ENCODE measurements at places on chromosomes 7 and 10. TPM values are rescaled to one million over a fixed set of nuclear protein-coding genes. Genes with fewer than 3 reads are reported as not detected.

ITIH5 gene
- total RNA-seq, result 12.7 TPM

- peak; percentile 77 for DNase-seq
Observed at GRCh38 chr7:10122551-10123100, 851.0 kb upstream of the PHF14 start.

VPS41 gene
- total RNA-seq, result 156 TPM

GSTO2 gene
- total RNA-seq, result 14.6 TPM

NME8 gene
- total RNA-seq, result 1.2 TPM

DNA sequence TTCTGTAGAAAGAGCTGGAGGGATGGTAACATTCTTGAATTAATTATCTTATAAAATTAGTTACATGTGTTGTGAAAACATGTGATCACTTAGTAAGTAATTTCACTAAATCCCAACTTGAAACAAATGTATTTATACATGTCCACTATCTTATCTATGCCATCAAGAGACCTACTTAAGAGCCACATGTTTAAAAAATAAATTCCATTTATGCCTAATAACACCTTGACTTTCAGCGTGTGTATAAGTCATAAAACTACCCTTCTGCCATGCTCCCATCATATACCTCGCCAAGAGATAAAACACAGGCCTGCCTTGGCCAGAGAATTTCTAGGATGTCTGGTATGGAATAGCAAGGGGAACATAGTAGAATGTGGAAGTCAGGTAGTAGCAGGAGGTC is 37.3 kb downstream of the LIPJ start:
- DNase-seq, result no peak

DNA sequence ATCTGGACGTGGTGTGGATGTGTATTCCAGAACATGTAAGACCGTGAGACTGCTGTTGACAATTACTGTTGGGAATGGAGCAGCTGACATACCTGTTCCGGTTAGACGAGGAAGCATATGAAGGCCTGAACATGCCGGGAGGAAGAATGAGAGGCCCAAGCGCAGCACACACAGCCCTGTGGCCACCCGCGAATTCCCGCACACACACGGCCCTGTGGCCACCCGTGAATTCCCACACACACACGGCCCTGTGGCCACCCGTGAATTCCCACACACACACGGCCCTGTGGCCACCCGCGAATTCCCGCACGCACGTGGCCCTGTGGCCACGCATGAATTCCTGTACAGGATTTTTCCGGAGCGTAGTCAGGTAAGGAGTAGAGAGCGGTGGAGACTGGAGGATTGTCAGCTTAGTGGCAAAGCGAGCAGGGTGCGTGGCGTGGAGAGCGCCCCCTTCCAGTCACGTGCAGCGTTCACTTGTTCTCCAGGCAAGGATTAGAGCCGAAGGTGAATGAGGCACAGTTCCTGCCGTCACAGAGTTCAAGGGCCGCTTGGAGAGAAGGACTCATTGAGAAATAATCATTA is 9.5 kb upstream of the SUN1 start:
- no peak for DNase-seq

DNA sequence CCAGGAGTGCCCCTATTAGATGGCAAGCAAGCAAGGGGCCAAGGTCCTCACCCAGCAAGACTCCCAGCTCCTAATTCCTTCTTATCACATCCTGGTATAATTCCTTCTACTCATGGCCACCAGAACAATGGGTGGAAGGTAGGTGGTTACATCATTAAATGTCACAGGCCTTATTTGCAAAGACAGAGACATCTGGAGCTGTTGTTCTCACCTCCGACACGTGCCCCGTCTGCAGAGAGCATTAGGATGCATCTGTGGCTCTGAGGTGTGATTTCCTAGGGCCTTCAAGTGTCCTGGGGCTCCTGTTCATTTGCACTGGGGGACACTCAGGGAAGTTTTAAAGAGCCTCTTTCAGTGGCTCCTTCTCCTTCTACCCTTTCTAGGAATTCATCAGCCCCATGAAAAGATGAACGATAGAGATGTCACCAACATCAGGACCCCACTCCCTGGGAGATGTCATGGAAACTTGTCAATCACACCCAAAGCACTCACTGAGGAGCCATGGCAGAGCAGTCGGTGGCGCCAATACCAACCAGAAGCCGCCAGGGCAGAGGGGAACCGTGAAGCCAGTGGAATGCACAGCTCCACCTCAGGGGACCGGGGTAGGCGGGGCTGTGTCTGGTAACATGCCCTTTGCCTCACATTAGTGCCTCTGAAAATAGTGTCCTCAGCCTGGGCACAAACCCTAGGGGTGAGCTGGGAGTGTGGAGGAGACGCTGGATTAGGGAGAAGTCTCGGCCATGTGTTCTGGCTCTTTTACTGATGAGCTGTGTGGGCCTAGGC is 2.9 kb upstream of the ATP6V0E2 start:
- DNase-seq, result no peak

IRF5 gene
- total RNA-seq, result 5.8 TPM

DNA sequence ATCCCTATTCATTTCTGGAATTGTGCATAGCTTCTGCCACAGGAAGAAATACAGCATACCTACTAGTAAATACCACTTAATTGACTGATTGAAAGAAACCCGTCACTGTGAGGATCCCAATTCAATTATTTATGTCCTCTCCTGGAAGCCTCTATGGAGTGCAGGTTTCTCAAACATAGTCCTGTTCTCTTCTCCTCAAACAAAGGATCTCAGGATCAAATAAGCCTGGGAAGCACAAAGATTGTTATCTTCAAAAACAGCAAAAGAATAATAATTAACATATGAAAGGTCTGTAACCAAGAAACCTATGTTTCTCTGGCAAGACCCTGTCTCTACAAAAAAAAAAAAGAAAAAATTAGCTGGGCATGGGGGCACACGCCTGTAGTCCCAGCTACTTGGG is 127.3 kb downstream of the KCNMA1 start:
- DNase-seq, result no peak

GRM8 gene
- 22.8 TPM for total RNA-seq

DNA sequence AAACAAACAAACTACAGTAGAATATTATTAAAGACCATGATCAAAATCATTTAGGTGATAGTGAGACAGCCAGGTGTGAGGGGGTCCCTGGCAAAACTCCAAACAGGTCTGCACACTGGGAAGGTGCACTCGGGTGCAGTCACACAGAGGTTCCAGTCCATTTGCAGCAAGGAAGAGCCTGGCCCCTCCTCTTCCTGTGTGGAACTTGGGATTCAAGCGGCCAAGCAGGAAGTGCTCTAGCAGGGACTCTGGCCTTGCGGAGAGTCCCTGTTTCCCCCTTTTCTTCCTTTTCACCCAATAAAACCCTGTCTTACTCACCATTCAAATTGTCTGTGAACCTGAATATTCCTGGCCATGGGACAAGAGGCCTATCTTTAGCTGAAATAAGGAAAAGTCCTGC is 181.8 kb downstream of the LRRTM3 start:
- DNase-seq, result no peak

DNA sequence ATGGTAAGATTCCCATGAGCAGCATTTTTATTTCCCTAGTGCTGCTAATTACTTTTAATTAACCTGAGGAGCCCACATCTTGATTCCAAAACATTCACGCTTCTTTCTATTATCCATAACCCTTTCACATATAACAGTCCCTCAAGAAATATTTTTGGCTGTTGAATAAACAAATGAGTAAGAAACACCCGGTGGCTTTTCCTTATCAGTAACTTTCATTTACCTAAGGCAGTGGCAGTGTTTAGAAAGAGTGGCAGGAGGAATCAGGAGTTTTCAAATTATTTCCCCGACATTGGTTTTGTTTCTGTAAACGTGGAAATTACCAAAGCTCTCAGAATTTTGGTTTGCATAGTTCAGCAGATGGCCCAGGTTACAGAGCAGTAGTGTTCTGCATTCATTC is 1015.6 kb upstream of the LRRTM3 start:
- DNase-seq, result no peak

- no peak for DNase-seq
Observed at GRCh38 chr10:59000162-59000825, 176.1 kb upstream of the PHYHIPL start.

GRCh38 chr7:107742678-107743566 is 1.0 kb upstream of the CBLL1 start:
- DNase-seq, result peak; percentile 55

AEBP1 gene
- 17.0 TPM for total RNA-seq

DNA sequence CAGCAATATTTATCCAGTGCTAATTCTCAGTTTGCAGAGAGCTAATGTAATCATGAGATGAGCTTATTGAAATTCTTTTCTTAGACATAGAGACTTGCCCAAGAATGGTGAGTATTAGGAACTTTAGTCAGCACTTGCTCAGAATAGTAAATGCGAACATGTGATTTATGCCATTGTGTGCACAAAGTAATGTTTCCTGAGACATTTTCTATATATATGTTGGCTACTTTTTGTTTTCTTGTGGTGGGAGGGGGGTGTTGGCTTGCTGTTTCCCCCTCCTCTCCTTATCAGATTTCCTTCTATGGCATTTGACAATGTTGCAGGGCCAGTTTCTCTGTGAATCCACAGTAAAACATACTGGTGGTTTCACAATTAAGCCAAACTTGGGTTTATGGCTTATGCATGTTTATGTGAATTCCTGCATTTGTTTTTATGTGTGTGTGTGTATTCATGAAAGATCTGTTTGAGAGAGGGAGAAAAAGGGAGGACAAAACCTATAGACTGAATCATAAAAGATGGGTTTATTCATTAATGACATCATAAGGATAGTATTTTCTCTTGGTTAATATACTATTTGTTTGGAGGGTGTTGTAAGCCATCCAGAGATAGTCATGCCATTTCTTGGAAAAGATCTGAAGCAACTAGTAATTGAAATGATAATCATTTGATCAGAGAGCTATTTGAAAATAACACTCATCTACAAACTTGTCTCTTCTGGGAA is 36.3 kb downstream of the ARID5B start:
- no peak for DNase-seq

SLC12A9 gene
- 30.0 TPM for total RNA-seq

DNA sequence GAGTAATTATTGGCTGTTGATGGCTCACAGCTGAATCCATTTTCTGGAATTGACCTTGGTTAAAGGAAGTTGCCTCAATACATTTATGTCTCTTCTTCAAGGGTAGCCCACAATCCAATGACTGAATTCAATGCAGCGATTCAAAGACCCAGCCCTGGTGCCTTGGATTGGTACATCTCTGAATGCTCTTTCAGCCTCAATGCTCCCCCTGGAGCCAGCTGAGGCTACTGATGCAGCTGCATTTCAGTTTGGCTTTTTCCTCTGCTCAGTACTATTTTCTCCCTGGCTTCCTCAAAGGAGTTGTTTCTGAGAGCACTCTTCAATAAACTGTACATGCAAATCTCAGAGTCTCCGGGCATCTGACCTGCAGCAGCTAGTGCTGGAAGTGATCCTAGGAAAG is 633 bp upstream of the EBLN1 start:
- no peak for DNase-seq

GRCh38 chr7:81616951-81617350 is 152.9 kb downstream of the HGF start:
- DNase-seq, result no peak

DNA sequence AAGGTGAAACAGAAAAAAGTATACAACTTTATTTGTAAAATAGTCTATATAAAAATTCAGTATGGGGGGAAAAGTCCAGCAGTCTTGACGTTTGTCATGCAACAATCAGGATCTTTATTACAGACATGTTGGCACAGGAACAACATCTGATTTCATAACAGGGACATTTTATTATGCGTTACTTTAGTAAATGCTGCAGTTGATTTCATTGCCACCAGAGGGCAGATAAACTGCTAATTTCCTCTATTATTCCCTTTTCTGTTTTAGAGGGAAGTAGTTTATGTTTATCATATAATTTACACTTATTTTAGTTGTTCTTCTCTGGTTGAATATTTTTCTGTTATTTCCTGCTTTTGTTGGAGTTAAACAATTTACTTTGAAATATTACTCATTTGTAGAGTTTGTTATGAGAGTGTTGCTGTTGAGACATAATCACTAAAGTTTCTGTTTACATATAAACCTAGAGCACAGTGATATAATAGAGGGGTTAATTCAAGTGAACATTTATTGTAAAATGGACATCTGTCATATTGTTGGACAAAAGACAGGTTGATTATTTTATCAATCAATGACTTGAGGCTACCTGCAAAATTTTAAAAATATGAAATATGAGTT is 3.3 kb downstream of the PLXDC2 start:
- no peak for DNase-seq

All from dorsolateral prefrontal cortex (tissue), 122 donors.